Spinal cord (tissue), 10 donors: ENCODE measurements at places on chromosomes 1 and 21. TPM values are rescaled to one million over a fixed set of nuclear protein-coding genes. Genes with fewer than 3 reads are reported as not detected.

- no peak for DNase-seq
These were observed 29.6 kb upstream of the PLA2G4A start for GRCh38 chr1:186798960-186799688.

DNA sequence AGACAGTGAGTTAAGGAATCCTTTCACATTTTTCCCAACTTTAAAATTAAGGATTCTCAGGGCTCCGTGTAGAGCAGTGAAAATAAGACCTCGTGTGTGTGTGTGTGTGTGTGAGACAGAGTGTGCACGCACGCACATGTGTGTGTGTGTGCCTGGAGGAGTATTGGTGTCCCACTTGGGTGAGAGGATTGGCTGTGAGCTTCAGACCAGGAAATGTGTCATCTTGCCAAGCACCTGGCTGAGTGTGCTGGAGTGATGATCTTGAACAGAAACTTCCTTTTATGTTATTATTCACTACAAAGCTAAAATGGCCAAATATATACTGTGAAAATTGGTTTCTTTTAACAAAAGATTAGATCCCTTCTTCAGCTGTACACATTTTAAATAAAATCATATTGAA, 35.2 kb upstream of the NTPCR start:
- no peak for DNase-seq

Gene DCDC2B
- 0.28 TPM for total RNA-seq

- DNase-seq: no peak
These were observed 7.1 kb upstream of the ITGB2 start for GRCh38 chr21:44927587-44928461.

DNA sequence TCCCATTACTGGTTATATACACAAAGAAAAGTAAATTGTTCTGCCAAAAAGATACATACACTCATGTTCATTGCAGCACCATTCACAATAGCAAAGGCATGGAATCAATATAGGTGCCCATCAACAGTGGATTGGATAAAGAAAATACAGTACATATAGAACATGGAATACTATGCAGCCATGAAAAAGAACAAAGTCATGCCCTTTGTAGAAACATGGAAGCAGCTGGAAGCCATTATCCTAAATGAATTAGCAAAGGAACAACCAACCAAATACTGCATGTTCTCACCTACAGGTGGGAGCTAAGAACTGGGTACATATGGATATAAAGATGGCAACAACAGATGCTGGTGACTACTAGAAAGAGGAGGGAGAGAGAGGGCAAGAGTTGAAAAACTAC, 132.6 kb downstream of the PLD5 start:
- DNase-seq: no peak

- DNase-seq: no peak
These were observed 21.5 kb upstream of the TMCO2 start for GRCh38 chr1:40226192-40226591.

DNA sequence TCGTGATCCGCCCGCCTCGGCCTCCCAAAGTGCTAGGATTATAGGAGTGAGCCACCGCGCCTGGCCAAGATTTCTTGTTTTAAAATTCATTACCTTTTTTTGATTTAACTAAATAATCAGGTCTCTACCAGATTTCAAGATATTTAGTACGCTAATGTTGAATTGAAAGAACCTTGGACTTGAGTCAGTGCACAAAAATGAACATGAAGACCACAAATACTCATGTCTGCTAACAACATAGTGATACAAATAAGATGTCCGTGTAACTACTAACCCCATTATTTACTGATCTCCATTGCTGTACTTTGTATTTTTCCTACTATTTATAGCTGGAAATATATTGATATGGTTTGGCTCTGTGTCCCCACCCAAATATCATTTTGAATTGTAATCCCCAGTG, 16.4 kb downstream of the MPZL1 start:
- DNase-seq: no peak

DNA sequence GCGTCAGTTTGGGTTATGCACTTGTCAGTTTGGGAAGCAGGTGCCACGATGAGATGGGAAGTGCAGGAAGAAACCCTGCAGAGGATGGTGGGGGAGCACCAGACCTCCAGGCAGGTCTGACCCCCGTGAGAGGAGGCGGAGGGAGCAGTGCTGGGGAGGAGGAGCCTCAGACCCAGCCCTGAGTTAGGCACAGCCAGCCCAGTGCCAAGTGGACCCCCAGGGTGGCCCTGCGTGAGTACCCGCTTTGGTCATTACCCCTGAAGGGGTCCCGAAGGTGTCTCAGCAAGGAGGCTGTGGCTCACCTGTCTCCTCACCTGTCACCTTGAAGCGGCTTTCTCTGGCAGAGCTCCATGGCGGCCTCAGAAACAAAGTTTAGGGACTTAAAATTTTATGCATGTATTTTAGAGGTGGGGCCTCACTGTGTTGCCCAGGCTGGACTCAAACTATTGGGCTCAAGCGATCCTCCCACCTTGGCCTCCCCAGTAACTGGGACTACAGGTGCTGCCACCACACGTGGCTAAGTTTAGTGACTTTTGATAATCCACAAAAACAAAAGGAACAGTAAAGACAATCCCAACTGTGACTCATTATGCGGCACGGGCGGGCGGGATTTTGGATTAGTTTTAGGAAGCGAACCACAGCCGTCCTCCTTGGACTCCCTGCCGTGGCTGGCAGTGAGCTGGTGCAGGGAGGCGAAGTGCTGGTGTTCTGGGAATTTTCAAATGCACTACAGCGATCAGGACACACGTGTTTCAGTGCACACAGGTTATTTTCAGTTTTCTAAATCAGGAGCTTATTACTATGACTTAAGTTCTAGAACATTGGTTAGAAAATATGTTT, 4.7 kb downstream of the AGPAT3 start:
- DNase-seq: no peak

DNA sequence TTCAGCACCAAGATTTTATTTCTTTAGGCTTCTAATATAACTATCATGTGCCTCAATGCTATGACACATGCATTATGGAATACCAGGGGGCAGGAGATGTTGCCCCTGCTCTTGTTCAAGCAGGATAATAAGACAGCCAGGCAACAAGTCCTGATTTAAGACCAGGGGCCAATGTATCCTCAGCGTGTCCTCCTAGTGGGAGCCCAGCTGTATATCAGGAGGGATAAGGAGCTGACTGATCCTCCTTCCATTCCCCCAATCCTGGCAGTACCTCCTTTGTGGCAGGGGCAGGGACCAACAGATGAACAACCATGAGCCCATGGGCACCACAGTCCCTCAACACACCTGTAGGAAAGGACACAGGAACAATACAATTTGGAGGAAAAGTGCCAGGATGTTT, 29.3 kb downstream of the SORT1 start:
- DNase-seq: no peak

Gene HMCN1
- 20.0 TPM for total RNA-seq

DNA sequence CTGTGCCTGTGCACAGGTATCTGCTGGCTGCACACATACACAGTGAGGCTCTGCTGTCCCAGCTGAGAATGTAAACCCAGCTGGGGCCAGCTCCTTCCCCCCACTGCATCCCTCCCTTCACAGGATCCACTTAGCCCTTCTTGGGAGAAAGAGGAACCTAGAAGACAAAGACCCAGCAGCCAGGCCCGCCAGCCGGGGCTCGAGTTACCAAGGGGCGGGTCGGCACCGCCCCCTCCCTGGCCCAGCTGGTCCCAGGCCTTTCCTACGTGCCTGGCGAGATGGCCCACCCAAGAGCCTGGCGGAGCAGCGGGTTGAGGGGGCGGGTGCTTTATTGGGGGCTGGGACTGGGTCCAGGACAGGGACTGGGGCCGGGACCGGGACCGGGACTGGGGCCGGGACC, 2.1 kb downstream of the SH3BGRL3 start:
- DNase-seq: no peak

DNA sequence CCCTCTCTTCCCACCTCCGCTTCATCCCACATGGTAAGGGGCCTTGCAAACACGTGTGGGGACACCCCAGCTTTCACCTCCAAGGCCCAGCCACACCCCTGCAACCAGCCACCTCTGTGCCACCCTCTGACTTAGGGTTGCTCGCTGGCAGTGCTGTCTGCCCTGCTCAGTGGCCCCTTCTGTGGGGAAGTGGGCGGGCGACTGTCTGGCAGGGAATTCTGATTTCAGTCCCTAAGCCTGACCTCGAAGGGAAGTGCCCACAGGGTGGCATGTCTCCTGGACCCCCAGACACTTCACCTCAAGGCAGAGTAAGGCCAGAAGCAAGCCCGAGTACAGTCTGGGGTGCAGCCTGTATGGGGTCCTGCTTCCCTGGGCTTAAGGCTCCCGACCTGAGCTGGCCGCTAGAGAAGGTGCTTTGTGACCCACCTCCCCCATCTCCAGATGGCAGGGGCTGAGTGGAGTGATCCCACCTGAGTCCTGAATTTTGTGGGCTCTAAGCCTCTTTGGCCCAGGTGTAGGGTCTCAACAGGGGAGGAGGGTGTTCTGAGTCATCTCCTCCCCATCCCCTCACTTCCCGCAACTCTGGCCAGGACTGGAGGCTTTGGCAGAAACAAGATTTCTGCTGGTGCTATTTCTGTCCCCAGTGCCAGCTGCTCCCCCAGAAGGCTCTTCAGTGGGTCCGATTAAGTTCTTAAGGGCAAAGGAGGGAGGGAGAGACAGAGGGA, 7.0 kb downstream of the RD3 start:
- DNase-seq: no peak

DNA sequence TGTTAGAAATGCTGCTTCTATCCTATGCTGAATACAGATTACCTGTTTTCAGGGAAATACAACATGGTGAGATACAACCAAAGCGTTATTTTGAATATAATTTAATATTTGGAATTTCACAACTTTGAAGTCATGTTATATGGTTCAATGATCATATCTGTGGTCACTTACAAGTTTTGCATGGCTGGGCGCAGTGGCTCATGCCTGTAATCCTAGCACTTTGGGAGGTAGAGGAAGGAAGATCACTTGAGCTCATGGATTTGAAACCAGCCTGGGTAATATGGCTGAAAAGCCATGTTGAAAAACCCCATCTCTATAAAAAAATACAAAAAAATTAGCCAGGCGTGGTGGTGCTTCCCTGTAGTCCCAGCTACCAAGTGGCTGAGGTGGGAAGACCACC, 57.9 kb downstream of the DOP1B start:
- no peak for DNase-seq

Gene PPFIA4
- total RNA-seq: 18.9 TPM

Gene FDPS
- 144 TPM for total RNA-seq

GRCh38 chr1:247530785-247531184, 5.5 kb downstream of the OR2C3 start:
- no peak for DNase-seq

DNA sequence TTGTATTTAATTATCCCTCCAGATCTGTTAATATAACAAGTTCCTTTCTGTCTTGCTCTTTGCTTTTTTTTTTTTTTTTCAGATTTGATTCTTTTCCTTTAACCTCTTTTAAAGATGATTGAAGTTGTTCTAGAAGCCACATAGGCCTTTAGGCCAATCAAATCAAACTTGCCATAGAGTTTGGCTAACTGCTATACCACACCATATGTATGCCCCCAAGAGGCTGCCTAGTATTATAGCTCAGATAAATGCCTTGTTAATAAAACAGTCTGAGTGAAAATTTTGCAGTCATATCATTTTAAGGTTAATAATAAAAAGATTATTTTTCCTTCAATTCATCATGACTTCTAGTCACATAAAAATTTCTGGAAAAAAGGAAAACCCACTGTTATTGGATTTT, 696.0 kb upstream of the CHRM3 start:
- no peak for DNase-seq

Gene EXTL2
- 44.7 TPM for total RNA-seq

DNA sequence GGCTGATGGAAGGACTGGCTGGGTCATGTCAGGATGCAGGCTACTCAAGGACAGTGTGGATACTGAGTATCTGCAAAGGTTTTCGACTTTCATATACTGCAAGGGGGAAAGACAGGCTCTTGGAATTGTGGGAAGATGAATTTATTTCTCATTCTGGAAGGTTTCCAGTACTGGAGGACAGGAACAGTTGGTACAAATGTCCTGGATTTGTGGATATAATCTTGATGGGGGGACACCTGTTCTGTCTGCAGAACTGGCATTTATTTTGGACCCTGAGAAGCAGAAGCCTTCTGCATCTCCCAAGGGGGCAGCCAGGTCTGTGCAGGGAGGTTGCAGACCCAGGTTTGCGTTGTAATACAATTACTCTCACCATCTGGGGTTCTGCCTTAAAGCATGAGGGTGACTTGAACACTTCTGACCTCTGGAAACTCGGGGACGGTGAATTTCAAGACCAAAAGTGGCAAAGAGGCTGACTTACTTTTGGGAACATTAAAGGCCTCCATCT, 65.8 kb downstream of the NOS1AP start:
- DNase-seq: no peak

DNA sequence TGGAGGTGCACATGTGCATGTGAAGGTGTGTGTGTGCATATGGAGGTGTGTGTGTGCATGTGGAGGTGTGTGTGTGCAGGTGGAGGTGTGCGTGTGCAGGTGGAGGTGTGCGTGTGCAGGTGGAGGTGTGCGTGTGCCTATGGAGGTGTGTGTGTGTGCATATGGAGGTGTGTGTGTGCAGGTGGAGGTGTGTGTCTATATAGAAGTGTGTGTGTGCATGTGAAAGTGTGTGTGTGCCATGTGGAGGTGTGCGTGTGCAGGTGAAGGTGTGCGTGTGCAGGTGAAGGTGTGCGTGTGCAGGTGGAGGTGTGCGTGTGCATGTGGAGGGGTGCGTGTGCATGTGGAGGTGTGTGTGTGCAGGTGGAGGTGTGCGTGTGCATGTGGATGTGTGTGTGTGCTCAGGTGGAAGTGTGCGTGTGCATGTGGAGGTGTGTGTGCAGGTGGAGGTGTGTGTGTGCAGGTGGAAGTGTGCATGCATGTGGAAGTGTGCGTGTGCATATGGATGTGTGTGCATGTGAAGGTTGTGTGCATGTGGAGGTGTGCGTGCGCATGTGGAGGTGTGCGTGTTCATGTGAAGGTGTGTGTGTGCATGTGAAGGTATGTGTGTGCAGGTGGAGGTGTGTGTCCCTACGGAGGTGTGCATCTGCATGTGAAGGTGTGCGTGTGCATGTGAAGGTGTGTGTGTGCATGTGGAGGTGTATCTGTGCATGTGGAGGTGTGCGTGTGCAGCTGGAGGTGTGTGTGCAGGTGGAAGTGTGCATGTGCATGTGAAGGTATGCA, 13.5 kb downstream of the C1orf74 start:
- no peak for DNase-seq

DNA sequence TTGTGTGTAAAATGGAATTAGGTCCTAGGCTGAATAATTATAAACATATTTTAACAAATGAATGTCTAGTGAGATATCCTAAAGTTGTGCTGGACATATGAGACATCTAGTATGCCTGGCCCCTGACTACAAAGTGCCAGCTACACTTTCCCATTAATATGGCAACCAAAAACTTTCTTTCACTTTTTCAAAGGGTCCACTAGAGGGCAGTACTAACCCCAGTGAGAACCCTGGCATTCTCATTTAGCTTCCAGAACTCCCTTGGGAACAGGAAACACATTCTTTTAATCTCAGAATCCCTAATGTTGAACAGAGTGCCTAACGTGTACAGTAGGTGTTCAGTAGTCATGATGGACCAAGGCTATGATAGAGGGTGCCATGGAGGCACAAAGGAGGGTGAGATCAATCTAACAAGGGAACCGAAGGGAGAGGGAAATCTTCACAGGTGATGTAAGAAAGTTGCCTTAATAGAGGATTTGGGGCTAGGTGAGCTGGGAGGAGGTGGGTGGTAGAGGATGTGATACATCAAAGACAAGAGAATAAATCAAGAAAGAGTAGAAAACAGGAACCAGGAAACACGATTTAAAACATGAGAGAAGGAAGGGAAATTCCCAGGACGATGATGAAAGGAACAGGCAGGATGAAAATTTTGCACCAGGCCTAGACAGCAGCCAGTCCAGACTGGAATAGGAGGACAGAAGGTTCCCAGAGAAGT, 41.6 kb downstream of the NSL1 start:
- no peak for DNase-seq
